Stimulated activated naive CD8-positive, alpha-beta T cell treated with anti-CD3 and anti-CD28 coated beads, Interleukin-15, amount 100 ng/mL, for 72 hours (primary cell): ENCODE measurements at places on chromosomes 4 and X.

DNA sequence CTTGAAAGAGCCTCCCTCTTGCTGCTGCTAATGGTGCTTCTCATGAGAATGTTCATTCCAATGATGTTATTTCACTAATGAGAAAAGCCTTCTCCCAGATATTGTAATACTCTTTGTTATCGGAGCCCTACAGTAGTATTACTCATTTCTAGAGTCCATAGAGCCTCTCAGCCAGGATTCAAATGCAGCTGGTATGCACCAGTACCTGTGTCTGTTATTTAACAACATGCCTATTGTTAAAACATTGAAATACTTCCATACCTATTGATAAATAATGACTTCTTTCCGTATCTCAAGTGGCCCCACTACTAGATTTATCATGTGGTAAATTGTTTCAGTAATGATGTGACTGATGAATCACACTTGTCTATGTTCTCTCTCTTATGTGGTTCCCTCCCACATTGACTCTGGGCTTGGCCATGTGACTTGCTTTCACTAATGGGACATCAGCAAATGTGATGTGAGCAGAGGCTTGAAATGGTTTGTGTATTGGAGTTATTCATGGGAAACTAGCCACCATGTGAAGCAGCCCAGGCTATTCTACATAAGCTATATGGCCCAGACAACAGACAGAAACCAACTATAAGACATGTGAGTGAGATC is 207.6 kb downstream of the THOC2 start:
- DNase-seq, result no peak

DNA sequence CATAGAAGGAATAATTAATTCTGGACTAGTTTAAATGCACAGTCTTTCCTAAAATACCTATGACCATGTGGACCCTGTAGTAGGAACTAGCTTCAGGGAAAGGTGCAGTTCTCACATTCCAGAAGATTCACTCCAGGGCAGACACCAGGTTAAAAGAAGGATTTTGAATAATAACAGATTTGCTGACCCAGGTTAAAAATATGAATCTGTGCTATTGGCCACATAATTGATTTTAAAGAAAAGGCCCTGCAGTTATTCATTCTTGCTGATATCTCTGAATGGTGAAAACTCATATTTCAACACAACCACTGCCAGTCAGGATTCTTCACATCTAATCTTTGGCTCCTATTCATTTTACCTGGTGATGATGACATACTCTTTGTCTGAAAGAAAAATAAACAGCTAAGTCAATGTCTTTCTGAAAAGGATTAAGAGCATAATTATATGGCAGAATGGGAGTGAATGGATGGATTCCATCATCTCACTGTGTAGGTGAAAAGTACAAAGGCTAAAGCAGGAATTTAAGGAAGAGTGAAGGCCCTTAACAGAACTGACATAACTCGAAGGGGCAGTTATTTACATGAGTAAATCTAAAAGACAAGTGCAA is 432.8 kb downstream of the PDGFC start:
- DNase-seq, result no peak

GRCh38 chrX:912677-913076 is 282.1 kb downstream of the SHOX start:
- DNase-seq, result no peak

DNA sequence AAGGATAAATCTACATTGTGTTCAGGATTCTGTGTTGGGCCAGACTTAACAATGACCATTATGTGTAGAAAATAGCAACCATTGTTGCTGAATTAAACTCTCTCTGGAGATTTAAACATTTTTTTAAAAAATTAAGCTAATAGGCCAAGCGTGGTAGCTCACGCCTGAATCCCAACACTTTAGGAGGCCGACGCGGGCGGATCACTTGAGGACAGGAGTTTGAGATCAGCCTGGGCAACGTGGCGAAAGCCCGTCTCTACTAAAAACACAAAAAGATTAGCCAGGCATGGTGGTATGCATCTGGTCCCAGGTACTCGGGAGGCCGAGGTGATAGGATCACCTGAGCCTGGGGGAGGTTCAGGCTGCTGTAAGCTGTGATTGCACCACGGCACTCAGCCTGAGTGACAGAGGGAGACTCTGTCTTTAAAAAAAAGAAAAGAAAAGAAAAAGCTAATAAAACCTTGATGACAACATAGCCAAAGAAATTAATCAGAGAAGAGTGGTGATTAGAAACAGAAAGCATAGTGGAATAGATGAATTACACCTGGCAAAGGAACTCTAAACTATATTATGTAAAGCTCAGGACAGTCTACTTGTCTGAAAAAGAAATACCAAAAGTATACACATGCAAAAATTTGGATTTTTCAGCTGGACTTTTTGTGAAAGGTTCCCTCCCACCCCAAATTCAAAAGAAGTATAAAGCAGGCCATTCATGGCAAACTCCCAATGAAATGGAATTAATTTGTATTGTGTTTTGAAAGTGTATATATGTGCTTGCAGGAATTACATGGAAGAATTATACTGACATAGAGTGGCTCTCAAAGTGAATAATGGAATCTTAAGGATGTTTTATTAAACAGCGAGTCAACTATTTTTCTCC is 21.9 kb downstream of the PLS3 start:
- DNase-seq, result no peak

DNA sequence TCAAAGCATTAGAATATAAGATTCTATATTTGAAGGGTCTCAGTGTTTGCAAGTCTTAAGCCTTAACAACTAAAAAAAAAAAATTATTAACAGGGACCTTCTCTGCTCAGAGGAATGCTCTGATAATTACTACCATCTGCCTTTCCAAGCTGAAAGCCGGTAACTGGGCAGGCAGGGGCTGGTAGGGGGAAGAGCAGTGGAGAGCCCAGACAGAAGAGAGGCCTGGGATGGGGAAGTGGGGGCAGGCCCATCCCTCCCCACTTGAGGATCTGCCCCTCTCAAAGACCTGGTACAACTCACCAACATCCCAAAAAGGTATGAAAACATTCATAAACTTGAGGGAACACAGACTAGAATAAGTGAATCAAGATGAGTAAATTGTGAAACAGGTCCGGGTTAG is 113.9 kb downstream of the QDPR start:
- DNase-seq, result no peak

GRCh38 chrX:23803931-23804381 is 21.0 kb downstream of the SAT1 start:
- DNase-seq, result no peak

- DNase-seq, result no peak
These were observed 35.3 kb downstream of the HPGDS start for GRCh38 chr4:94307231-94307871.

DNA sequence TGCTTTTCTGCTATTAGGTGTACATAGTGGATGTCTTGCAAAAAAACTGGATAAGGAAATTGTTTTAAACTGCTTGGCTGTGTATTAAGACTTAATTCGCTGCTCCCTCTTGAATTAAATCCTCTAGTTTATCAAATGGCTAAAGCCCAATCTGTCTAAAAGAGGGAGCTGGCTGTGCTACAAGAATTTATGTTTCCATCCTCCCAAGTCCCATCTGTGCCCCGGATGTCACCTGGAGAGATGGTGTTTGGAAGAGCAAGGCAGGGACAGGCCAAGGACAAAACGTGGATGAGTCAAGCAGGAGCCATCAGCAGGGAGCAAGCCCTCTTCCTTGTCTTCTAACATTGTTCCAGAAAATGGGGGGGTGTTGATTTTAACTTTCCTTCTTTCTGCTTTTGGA is 171.3 kb upstream of the LCORL start:
- DNase-seq, result no peak

GRCh38 chr4:149885896-149886295 is 70.3 kb upstream of the IQCM start:
- no peak for DNase-seq

GRCh38 chr4:7333024-7333780 is 101.5 kb downstream of the PSAPL1 start:
- no peak for DNase-seq

- DNase-seq, result no peak
These were observed 40.8 kb downstream of the HCCS start for GRCh38 chrX:11151799-11152559.

- no peak for DNase-seq
These were observed 332.7 kb upstream of the FGF16 start for GRCh38 chrX:77114501-77114900.

DNA sequence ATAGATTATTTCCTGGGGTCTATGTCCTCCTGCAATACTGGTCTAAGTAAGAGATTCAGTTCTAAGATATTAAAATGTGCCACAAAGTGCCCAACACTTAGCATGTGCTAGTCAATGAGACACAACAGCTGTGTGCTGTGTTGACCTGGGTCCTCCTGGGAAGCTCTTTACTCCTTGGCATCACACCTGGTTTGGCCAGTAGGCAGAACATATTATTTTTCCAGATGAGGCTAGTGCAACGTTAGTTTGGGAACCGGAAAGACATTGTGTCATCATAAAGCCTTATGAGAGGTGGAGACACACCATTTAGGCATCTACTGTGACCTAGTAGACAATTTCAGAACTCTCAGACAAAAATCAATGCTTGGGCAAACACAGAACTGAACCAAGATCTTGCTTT is 197.8 kb downstream of the MID1IP1 start:
- no peak for DNase-seq

- no peak for DNase-seq
These were observed 893.7 kb upstream of the SLIT2 start for GRCh38 chr4:19358015-19358414.

DNA sequence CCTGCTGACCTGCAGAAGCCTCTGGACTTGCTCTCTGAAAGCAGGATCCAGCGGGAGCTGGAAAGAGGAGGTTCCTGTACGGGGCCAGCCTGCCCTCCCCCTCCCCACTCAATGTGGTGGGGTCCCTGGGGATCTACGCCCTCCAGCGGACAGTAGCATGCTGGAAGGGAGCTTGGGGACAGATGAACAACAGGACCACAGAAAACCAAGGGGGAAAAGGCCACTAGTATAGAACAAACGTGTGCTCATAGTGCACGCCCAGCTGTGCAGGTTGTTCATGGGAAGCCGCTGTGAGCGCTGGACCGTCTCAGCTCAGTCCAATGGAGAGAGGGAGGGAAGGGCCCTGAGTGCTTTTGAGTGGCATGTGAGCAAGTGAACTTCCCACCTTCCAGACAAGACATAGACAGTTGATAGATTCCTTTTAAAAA is 15.8 kb downstream of the HMX1 start:
- no peak for DNase-seq

GRCh38 chrX:39331082-39331704 is 529.9 kb downstream of the MID1IP1 start:
- DNase-seq, result peak; percentile 27

- DNase-seq, result no peak
These were observed 12.3 kb upstream of the IL9R start for GRCh38 chrX:155985208-155985607.

- no peak for DNase-seq
These were observed 543.8 kb upstream of the ZFP42 start for GRCh38 chr4:187451776-187452175.

- no peak for DNase-seq
These were observed 232.5 kb upstream of the GPRIN3 start for GRCh38 chr4:89539797-89540711.

GRCh38 chrX:19568422-19568821 is 53.1 kb upstream of the MAP3K15 start:
- no peak for DNase-seq

DNA sequence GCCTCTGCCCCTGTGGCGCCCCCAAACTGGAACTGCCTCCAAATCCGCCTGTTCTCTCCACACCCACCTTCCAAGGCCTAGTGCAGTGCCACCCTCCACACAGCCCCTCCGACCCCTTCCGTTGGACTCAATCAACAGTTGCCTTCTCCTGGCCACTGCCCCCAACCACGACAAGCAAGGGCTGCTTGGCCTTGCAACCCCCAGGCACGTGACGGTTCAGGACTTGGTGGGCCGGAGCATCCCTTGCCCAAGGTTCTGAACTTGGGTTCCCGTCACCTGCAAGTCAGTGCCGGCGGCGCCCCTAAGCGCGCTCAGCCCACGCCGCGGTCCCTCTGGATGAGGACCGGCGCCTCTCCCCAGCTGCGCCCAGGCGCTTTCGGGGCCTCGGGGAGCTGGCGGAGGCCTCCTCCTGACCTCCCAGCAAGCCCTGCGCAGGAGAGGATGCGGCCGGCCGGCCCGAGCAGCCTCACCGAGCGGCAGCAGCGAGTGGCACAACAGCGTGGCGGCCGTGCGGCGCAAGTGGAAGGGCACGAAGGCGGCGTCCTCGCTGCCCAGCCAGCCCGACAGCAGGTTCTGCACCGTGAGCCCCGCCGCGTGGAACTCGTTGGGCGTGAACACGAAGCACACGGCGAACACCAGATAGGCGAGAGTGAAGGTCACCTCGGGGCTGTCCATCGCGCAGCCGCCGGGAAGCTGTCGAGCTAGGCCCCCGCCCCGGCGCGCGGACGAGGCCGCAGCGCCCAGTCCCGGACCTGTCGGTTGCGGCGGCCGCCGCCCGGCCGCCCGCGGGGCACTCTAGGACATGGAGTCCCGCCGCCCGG is 750 bp downstream of the TMEM129 start:
- peak; percentile 66 for DNase-seq

DNA sequence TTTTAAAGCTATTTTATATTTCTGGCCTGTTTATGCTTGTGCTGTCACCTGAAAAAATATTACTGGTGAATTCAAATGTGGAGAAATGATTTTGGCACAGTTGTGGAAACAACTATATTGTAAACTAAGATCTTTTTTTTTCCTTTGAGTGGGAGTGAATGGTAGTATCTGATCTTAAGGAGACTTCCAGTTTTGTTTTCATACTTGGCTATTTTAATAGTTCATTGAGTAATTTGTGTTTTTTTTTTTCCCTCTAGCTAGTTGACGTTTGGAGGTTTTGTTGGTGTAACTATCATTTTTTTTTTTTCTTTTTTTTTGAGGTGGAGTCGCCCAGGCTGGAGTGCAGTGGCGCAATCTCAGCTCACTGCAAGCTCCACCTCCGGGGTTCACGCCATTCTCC is 10.5 kb downstream of the STAG2 start:
- no peak for DNase-seq

DNA sequence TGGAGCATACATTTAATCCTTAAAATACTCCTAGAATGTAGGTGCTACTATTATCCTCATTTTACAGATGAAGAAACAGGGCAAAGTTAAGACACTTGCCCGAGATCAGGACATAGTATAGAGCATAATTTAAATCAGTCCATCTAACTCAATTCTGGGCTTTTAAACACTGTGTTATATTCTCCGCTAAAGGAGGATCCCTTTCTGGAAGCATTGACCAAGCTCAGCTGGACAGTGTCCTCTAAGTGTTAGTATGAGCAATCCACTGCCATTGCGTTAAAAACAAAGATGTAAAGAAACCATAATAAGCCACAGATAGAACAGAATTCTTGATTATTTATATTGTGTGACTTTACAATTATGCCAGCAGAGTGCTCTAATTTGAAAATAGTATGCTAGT is 207.0 kb downstream of the ARHGAP24 start:
- DNase-seq, result no peak

DNA sequence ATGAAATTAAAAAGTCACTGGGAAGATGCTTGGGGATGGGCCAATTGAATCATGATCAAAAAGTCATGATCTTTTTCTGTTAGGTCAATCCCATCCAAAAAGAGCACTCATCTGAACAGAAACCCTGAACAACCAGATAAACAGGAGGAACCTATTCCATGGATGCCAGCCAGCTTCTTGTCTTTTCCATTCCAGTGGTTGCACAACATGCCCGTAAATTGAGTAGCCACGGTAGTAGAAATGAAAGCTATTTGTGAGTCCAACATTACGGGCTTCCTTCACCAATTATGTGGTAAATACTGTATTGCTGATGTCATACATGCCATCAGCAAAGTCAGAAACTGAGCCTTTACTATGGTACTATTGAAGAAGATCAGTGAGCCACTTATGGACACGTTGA is 982.4 kb upstream of the HS3ST1 start:
- DNase-seq, result no peak

- no peak for DNase-seq
These were observed 41.6 kb downstream of the EVC start for GRCh38 chr4:5752376-5753184.
